ENCODE measurements at places on chromosomes 2 and 18. TPM values are rescaled to one million over a fixed set of nuclear protein-coding genes. Genes with fewer than 3 reads are reported as not detected.

Gene C2orf66
- not detected for total RNA-seq

DNA sequence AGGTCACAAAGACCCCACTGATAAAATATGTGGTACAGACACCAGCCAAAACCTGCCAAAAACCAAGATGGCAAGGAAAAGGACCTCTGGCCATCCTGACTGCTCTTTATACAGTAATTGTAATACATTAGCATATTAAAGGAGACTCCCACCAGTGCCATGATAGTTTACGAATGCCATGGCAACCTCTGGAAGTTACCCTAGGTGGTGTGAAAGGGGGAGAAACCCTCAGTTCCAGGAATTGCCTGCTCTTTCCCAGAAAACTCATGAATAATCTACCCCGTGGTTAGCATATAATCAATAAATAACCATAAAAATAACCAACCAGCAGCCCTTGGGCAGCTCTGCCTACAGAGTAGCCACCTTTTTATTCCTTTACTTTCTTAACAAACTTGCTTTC, 129.8 kb upstream of the EPB41L3 start:
- DNase-seq, result no peak

GRCh38 chr18:7711495-7711894, 144.4 kb downstream of the PTPRM start:
- DNase-seq, result no peak

Gene CHRNA1
- total RNA-seq, result not detected

GRCh38 chr2:9473985-9474360, 378 bp upstream of the IAH1 start:
- peak; percentile 62 for DNase-seq

- DNase-seq, result no peak
Observed at GRCh38 chr18:48110797-48111196, 180.3 kb upstream of the SMAD2 start.

- no peak for DNase-seq
Observed at GRCh38 chr18:2513616-2514015, 57.7 kb downstream of the METTL4 start.

Gene AQP4
- not detected for total RNA-seq

- no peak for DNase-seq
Observed at GRCh38 chr18:56168049-56168781, 470.2 kb downstream of the TXNL1 start.

DNA sequence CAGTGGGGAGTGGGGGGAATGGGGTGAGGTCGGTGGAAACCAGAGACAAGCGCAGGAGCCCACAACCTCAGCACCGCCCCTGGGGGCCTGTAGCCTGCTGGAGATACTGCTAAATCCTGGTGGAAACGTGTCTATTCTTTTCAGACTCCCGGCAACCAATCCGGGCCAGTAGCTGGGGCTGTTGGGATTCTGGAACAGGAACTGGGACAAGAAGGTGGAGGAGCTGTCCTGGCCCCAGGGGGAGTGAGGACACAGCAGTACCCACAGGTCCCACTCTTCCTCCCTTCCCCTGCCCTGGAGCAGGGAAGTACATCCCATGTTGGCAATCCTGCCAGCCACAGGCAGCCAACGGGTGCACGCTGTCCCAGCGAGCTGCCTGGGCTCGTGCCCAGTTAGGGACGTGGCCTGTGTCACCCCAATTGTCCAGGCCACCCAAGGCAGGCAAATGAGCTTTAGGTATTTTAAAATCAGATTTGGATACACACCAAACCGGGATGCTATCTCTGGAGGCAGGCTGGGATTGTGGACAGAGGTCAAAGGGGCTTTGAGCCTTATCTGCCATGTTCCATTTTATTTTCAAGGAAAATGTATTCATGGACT, 51.8 kb downstream of the HS1BP3 start:
- DNase-seq, result no peak

- DNase-seq, result no peak
Observed at GRCh38 chr2:55047677-55048299, 2.5 kb downstream of the RTN4 start.

- DNase-seq, result no peak
Observed at GRCh38 chr2:176891105-176891504, 321.5 kb upstream of the HNRNPA3 start.

DNA sequence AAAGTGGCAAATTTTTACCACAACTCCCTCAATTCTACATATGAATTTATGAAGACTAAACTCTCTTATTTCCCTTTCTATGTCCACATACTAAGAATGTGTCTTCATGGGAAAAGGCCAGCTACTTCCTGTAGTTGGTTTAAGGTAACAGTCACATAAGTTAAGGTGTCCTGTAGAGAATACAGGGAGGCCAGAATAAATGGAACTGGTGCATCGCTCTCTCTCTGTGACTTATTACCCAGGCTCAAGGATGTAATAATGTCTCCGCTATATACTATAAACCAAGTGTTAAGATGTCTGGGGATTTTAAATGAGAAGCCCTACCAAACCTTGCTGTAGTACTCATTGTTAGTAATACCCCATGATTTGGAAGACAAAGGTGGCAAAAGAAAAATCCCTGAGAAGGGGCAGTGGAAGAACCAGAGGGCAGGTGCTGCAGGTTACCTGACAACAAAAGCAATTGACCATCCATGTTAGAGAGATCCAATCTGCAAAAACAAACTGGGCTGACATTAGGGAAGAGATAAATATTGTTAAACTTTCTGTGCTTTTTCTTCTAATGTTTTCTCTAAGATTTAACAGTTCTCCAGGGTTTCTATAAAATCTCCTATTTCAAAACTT, 372.8 kb downstream of the TMX3 start:
- no peak for DNase-seq

DNA sequence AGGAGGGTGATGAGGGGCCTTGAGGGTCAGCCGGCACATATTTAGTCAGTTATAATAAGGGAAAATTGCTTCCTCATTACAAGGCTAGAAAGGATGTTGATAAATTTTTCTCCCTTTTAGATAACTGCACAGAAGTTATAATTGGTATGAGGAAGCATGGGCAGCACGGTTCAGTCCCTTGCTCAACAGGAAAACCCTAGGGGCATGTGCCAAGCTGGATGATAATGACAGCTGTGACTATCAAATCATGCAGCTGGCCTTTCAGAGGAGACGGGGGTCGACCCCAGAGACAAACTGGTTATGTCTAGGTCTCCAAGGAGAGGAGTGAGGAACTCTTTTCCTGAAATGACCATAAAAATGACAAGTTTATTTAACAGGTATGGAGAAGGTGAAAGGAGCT, 448.1 kb upstream of the VRK2 start:
- DNase-seq, result no peak

Gene CRYBA2
- total RNA-seq, result not detected

- peak; percentile 29 for DNase-seq
Observed at GRCh38 chr2:240655931-240656886, 26.5 kb downstream of the AQP12B start.

GRCh38 chr2:70789304-70790135, 923 bp downstream of the FIGLA start:
- peak; percentile 74 for DNase-seq

Gene TRAK2
- total RNA-seq, result 24.6 TPM

GRCh38 chr18:63707816-63708215, 5.1 kb downstream of the SERPINB11 start:
- DNase-seq, result no peak

DNA sequence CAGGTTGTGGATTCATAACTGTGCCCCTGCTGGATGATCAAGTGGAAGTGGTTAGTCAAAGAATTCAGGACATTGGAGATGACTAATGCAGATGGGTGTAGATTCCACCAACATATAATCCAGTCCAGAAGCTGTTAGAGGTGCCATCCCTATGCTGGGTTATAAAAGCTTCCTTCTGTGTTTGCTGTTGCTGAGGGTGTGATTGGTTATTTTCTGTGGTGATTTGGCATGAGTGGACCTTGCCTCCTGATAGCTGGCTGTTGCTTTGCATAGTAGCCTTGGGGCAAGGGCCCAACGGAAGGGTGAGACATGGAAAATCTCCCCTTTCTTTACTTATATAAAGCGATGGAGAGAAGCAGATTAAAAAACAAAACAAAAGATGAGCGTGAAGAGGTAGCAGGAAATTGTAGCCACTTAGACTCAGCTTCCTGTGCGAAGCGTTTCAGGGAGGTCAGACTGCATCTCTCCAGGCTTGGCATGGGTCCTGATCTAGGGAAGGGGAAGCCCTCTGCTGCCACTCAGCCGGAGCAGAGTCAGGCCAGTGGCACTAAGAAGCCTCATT, 190.4 kb downstream of the FMNL2 start:
- no peak for DNase-seq

GRCh38 chr2:100302585-100302892, 19.8 kb downstream of the LONRF2 start:
- no peak for DNase-seq

DNA sequence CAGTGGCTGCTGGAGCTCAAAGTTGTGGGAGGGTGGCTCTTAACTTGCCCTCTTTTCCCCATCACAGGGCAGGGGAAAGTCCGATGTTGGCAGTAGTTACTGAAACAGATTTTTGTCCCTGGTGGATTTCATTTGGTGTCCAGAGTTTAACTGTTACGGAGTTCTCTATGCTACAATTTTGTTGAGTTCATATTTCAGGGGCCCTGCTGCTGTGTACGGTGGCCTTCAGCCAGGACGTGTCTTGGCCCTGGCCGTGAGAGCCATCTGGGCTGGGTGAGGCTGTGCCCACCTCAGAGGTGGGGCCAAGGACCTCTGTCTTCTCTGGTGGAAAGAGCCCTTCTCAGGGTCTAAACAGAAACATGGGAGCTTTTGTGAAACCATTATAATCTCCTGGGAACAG, 67.4 kb downstream of the SH3YL1 start:
- DNase-seq, result no peak

- DNase-seq, result no peak
Observed at GRCh38 chr2:204170411-204170810, 233.8 kb downstream of the ICOS start.

- DNase-seq, result no peak
Observed at GRCh38 chr2:6423157-6423556, 442.6 kb downstream of the CMPK2 start.

Gene ALK
- total RNA-seq, result not detected

DNA sequence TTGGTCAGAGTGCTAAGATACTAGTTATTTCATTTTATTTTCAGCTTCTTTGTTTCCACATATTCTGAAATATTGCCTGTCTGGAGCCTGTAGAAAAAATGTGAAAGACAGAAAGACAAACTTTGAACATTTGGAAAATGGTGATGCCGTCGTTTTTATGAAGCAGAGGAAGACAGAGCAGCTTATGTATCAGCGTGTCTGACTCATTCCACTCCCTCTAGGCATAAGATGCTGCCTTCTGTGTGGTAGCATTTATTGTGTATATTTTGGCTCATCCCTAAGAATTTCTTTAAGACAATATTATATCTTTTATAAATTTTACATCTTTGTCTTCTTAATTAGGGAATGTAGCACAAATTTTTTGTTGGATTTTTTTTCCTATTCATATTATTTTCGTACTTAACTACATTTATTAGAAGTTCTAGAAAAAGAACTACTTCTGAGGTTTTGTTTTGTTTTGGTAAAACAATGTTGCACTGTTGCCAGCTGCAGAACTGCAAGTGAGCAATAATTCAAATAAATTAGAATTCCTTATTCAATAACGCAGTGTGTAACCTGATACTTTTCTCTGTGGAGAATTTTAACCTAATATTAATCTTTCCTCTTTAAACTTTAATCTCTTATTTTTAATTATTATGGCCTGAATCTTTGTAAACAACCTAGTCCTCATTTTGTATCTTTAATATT, 300.4 kb downstream of the ZNF407 start:
- no peak for DNase-seq

DNA sequence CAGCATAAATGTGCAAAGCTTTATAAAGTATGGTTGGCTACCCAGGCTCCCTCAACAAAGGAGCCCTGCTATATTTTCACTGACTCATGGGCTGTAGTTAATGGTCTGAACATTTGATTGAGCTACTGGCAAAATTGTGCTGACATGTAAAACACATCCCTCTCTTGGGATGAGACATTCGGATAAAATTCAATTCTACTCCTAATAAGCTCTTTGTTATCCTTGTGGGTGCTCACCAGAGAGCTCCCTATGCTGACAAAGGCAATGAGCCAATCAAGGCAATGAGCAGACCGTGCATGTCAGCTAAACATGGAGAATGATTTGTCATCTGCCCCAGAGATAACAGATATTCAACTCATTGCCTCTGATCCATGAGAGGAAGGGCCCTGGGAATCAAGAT, 27.7 kb downstream of the SERPINB8 start:
- no peak for DNase-seq

Gene NEU4
- 0.08 TPM for total RNA-seq

Measured in activated naive CD8-positive, alpha-beta T cell treated with anti-CD3 and anti-CD28 coated beads for 36 hours (primary cell).